ENCODE measurements at places on chromosomes 16 and 17. TPM values are rescaled to one million over a fixed set of nuclear protein-coding genes. Genes with fewer than 3 reads are reported as not detected.

GRCh38 chr17:801660-802059, 19.5 kb downstream of the MRM3 start:
- DNase-seq: no peak

DNA sequence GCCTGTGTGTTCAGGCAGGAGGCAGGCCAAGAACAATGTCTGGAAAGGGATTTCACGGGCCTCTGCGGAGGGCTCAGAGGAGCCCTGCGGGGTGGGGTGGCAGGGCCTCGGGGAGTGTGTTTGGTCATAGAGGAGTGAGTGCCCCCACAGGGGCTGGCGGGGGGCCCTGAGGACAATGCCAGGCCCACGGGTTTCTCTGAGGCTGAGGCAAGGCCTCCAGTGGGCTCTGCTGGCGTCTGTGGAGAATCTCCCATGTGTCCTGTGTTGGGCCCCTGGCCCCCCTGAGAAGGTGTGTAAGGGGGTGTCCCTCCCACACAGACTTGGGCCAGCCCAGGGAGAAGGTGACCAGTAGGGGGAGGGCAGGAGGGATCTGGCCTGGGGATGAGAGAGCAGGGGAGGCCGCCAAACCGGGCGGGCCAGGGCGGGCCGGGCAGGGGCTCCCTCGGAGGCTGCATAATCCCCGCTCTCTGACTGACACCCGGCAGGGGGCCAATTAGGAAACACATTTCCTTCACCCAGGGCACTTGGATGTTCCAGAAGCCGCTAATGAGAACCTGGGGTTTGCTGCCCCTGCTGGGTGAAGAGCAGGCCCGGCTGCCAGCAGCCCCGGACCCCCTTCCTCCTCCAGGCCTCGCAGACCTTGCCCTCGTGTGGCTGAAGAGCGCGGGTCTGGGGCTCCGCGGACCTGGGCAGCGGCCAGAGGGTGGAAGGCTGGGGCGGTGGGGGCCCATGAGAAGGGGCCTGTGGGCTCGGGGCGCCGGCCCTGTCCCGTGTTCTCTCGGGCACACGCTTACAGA, 204.2 kb downstream of the NTN1 start:
- peak; percentile 78 for DNase-seq

- no peak for DNase-seq
Measured at GRCh38 chr16:58938811-58939210, 204.7 kb upstream of the GOT2 start.

- no peak for DNase-seq
Measured at GRCh38 chr16:14483819-14484385, 146.2 kb downstream of the PARN start.

DNA sequence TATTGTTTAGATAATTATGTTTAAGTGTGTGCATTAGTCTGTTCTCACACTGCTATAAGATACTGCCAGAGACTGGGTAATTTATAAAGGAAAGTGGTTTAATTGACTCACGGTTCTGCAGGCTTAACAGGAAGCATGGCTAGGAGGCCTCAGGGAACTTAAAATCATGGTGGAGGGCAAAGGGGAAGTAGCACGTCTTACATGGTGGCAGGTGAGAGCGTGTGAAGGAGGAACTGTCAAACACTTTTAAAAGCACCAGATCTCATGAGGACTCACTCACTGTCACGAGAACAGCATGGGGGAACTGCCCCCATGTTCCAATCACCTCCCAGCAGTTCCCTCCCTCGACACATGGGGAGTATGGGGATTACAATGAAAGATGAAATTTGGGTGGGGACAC, 203.5 kb upstream of the GOT2 start:
- DNase-seq: no peak

GRCh38 chr17:73494950-73495349, 149.3 kb downstream of the SDK2 start:
- DNase-seq: no peak

DNA sequence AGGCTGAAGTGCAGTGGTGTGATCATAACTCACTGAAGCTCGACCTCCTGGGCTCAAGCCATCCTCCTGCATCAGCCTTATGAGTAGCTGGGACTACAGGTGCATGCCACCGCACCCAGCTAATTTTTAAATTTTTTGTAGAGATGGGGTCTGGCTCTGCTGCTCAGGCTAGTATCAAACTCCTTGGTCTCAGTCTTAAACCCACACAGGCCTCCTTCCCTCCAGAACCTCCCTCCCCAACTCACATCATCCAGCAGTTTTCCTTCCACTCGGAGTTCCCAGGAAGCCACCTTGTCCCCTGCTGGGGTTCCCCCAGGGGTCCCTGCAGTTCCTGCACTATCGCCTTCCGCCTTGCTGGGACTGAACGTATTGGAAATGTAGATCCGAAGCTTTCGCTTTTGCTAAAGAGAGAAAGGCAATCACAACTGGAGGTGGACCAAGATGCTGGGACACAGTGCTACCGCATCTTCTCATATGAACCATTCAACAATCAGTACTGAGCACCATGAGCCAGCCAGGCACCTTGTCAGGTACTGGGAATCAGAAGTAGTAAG, 7.2 kb downstream of the SMARCD2 start:
- no peak for DNase-seq

- no peak for DNase-seq
Measured at GRCh38 chr17:18225642-18226283, 328 bp downstream of the LLGL1 start.

GRCh38 chr16:56226845-56227525, 35.7 kb downstream of the GNAO1 start:
- no peak for DNase-seq

- no peak for DNase-seq
Measured at GRCh38 chr17:9123594-9124553, 102.6 kb downstream of the NTN1 start.

GRCh38 chr16:212999-213398, 16.2 kb downstream of the LUC7L start:
- DNase-seq: no peak

DNA sequence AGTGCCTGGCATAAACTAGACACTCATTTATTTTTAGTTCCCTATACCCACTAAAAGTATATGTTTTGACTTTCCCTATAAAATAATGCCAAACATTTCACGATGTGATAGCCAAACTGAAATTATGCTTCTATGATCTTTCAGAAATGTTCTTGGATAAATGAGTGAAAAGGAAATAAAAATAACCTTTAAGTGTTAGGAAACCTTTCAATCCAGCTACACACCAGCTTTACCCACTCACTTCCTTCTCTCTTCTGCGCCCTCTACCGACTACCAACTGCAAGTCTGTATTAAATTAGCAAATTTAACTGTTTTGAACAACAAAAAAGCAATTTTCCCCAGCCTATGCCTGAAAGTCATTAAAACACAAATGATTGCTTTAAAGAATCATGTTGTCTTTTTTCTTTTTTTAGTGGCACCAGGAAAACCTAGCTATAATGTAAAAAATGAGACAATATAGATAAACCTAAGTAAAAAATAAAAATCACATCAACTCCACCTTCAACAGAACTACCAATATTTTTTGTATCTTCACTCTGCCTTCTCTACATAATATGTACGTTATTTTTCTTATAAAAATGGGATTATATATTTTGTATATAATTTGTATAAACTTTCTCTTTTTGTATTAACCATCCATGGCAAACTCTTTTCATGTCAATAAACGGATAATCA, 13.2 kb upstream of the TMEM100 start:
- no peak for DNase-seq

DNA sequence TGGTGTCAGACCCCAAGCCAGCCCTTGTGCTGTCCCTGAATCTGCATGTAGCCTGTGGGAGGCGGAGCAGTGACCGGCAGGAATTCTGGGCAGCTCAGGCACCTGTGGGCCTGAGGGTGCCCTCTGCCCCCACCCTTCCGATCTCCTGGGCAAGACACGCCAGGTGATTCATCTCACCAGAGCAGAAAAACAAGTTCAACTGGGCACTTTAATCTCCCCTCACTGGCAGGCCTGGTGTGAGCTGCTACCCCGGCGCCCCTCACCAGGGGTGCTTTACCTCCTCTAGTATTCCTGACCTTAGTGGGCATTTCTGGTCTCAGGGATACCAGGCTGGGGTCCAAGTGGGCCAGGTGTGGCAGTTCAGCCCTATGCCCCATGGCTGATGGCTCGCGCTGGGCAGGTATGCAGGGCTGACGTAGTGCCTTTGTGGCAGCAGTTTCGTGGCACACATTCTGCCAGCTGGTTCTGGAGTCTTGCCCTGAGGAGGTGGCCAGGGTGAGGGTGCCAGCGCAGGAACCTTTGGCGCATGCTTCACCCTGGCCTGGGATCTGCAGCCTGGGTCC, 6.0 kb downstream of the ERBB2 start:
- no peak for DNase-seq

GRCh38 chr16:11200592-11200991, 55.4 kb downstream of the SOCS1 start:
- no peak for DNase-seq

DNA sequence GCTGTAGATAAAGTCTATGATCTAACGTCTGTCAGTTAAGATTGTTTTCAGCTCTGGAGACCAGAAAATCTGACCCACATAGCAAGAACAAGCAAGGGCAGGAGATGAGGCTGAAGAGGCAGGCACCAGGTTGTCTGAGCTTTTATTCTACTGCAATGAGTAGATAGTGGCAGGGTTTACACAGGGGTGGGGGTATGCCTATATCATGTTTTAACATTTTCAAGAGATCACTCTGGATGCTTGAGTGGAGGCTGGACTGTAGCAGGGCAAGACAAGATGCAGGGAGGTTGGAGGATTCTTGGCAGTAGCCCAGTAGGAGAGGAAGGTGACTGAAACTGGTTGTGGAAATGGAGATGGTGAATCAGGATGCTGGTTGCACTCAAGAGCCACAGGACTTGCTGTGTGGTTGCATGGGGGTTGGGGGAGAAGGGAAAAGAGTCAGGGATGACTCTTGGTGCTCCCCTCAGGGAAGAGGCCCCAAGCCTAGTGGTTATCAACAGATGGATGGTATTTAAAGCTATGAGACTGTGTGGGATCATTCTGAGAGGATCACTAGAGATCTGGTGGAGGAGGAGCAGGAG, 143.1 kb upstream of the KCNJ18 start:
- no peak for DNase-seq

GRCh38 chr16:85036236-85037049, 8.8 kb downstream of the KIAA0513 start:
- no peak for DNase-seq

DNA sequence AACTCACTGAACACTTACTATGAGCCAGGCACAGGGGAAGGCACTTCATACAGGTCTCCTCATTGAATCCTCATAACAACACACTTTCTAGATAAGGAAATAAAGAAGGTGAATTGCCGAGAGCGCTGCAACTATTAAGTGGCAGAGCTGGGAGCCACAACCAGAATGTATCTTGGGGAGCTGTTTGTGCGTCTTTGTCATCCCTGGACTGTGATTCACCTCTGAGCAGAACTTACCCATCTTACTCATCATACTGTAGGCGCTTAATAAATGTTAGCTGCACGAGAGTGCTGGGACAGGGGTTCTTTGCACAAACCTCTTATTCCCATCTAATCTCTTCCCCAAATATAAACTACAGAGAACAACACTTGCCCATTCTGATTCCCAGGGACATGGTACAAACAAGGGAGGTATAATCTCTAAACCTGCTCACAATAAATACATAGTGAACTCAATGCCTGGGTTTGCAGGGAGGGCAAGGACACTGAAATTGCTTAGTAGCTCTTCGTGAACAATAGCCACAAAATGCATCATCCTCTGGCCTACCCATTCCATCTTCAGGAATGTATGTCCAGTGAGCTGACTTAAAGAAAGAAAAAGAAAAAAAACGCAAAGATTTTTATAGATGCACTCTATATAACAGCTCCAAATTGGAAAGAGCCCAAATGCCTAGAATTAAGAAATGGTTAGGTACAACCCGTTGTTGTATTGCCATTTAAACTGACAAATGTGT, 43.0 kb downstream of the MYO18A start:
- DNase-seq: no peak

DNA sequence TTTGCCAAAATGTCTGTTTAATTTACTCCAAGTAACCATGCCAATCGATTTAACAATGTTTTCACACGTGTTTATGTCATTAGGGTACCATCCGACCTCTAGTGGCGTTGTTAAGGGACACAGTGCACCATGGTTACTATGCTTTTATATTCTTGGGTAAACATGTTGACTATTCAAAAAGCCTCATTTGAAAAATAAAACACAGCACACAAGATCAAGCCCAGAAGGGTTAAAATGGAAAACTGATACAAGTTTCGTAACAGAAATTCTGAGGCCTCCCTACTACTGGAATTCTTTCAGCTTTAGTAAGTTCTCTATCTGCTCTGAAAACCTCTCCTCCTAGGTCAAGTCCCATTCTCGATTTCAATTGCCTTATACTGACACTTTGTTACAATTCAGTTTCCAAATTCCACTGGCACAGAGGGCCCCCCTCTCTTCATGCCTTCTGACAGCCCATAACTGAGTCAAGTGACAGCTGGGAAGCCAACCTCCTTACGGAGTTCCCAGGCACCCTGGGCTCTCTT, 2.1 kb downstream of the CFAP20 start:
- DNase-seq: no peak

Gene CHST5
- 0.31 TPM for total RNA-seq

Gene NKD1
- 1.8 TPM for total RNA-seq
